RPMI7951 (cell line): ENCODE measurements at places on chromosomes 12 and 14. TPM values are rescaled to one million over a fixed set of nuclear protein-coding genes. Genes with fewer than 3 reads are reported as not detected.

NGB gene
- total RNA-seq, result not detected in 2 replicates

PAPLN gene
- 1.6 and 2.8 TPM in 2 replicates for total RNA-seq

SDR9C7 gene
- total RNA-seq, result not detected in 2 replicates

PRH2 gene
- total RNA-seq, result not detected in 2 replicates

TAS2R9 gene
- total RNA-seq, result not detected in 2 replicates

IAPP gene
- not detected in 2 replicates for total RNA-seq

GMFB gene
- total RNA-seq, result 90.1 and 94.2 TPM in 2 replicates

HCAR2 gene
- not detected in 2 replicates for total RNA-seq

CACNB3 gene
- 10.5 and 11.2 TPM in 2 replicates for total RNA-seq

SOAT2 gene
- total RNA-seq, result not detected in 2 replicates

MAP4K5 gene
- 30.5 and 51.4 TPM in 2 replicates for total RNA-seq

FGF6 gene
- total RNA-seq, result not detected in 2 replicates

PRIM1 gene
- 23.3 and 25.6 TPM in 2 replicates for total RNA-seq
